Activated naive CD8-positive, alpha-beta T cell treated with anti-CD3 and anti-CD28 coated beads for 36 hours (primary cell): ENCODE measurements at places on chromosomes 1 and 21. TPM values are rescaled to one million over a fixed set of nuclear protein-coding genes. Genes with fewer than 3 reads are reported as not detected.

The OR14K1 gene
- not detected for total RNA-seq

The F13B gene
- total RNA-seq: not detected

The FCRL1 gene
- 1.0 TPM for total RNA-seq

The TGFBR3 gene
- 4.4 TPM for total RNA-seq

- DNase-seq: no peak
Observed at GRCh38 chr1:177825276-177825901, 144.5 kb downstream of the SEC16B start.

GRCh38 chr1:212640223-212640878 is 31.8 kb downstream of the ATF3 start:
- no peak for DNase-seq

- DNase-seq: no peak
Observed at GRCh38 chr1:29256979-29257804, 20.9 kb downstream of the PTPRU start.

The KRTAP11-1 gene
- total RNA-seq: not detected

DNA sequence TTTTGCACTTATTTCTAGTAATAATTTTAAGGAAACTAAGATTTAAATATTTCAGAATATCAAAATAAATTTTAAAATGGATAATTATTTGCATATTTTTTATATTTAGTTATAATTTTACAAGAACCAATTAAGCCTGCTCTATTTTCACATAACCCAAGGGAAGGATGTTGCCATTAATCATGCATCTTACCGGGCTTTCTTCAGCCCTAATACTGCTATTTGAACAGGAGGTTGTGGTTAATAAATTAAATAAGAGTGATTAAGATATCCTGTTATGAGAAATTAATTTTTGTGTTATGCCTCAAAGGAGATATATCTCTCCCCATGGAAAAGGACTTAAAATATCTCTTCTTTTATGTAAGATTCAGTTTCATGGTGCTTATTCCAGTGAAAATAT is 1415.8 kb upstream of the B3GALT2 start:
- no peak for DNase-seq

The ERO1B gene
- total RNA-seq: 3.7 TPM

DNA sequence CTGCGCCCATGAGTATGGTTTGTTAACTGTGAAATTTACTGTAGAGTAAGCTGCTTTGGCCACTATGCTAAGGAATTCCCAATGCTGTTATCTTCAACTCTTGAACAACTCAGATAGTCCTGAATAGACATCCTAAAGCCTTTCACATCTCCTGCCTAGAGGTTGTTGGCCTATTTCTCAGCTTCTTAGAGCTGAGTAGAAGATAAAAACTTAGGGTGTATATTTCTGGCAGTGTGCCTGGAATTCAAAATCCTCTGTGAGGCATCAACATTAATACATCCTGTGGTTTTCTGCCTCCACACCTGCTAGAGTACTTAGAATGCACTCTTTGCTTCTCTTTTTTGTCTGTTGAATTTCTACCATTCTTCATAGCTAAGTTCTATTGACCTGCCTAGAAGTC is 45.8 kb upstream of the RC3H1 start:
- DNase-seq: no peak

The GPR37L1 gene
- total RNA-seq: not detected
